ENCODE measurements at places on chromosomes 11 and 22. TPM values are rescaled to one million over a fixed set of nuclear protein-coding genes. Genes with fewer than 3 reads are reported as not detected.

Gene BRD1
- total RNA-seq, result 24.2 TPM

Gene TXN2
- total RNA-seq, result 23.8 TPM

Gene EFCAB6
- total RNA-seq, result 1.6 TPM

Gene C22orf31
- total RNA-seq, result not detected

Gene TENM4
- total RNA-seq, result 42.4 TPM

Gene HSPB2
- total RNA-seq, result 0.79 TPM

Gene MYRF
- 1.0 TPM for total RNA-seq

Gene PKP3
- 0.56 TPM for total RNA-seq

Gene GP1BB
- total RNA-seq, result 4.3 TPM

Gene DDTL
- total RNA-seq, result 0.76 TPM

Gene OR51E1
- not detected for total RNA-seq

Gene PRODH
- under 0.01 TPM for total RNA-seq

Gene MPZL2
- total RNA-seq, result 0.56 TPM

Gene KRTAP5-10
- total RNA-seq, result not detected

Gene MRPL21
- 24.5 TPM for total RNA-seq

Gene THY1
- total RNA-seq, result 89.7 TPM

Gene STX5
- 35.5 TPM for total RNA-seq

Gene HSD17B12
- 108 TPM for total RNA-seq

Gene TRIM29
- total RNA-seq, result 0.33 TPM

Gene TREH
- not detected for total RNA-seq

Gene DRD4
- total RNA-seq, result 0.07 TPM

Gene PATE2
- 0.20 TPM for total RNA-seq

Gene SUSD2
- 46.2 TPM for total RNA-seq

Gene MYOD1
- not detected for total RNA-seq

Gene DDI1
- total RNA-seq, result not detected

Gene NCAPH2
- 19.7 TPM for total RNA-seq

Gene HTR3B
- total RNA-seq, result not detected

Gene FAM83F
- under 0.01 TPM for total RNA-seq

Gene OR52I1
- total RNA-seq, result not detected

Gene IGF2
- total RNA-seq, result 0.10 TPM

Gene ABCC8
- not detected for total RNA-seq

Gene DCDC1
- total RNA-seq, result 0.26 TPM

Gene MS4A15
- total RNA-seq, result not detected

Gene CCDC116
- total RNA-seq, result 0.20 TPM

Gene MFNG
- total RNA-seq, result 0.30 TPM

Gene SAA2
- total RNA-seq, result 40.6 TPM

Gene GLB1L3
- not detected for total RNA-seq

Data from smooth muscle cell of the pulmonary artery (primary cell).